ENCODE measurements at places on chromosomes 4 and X. TPM values are rescaled to one million over a fixed set of nuclear protein-coding genes. Genes with fewer than 3 reads are reported as not detected.
A peak's percentile ranks its signal among the peaks of the same experiment; 100 is the strongest.

The GAGE12F gene
- not detected for total RNA-seq

DNA sequence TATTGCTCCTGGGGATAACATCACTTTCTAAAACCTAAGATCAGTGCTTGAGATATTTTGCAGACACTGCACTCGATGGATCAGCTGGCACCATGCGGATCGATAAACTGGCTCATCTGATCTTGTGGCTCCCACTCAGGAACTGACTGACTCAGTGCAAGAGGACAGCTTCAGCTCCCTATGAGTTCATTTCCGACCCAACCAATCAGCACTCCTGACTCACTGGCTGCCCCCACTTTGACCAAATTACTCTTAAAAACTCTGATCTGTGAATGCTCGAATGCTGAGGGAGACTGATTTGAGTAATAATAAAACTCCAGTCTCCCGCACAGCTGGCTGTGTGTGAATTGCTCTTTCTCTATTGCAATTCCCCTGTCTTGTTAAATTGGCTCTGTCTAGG is 110.1 kb downstream of the ANAPC4 start:
- H3K27ac ChIP-seq = no peak overlapping the region
- H3K27me3 ChIP-seq = no peaks in the 10 kb centered on the region
- H3K36me3 ChIP-seq = no peaks in the 10 kb centered on the region
- no peak for DNase-seq
- H3K4me1 ChIP-seq = no peaks in the 10 kb centered on the region
- no peak overlapping the region for H3K4me3 ChIP-seq

- H3K36me3 ChIP-seq = peaks cover 35% of the 10 kb centered on the region
- no peaks in the 10 kb centered on the region for H3K27me3 ChIP-seq
- H3K27ac ChIP-seq = peak overlapping the region; percentile 43
- no peak for DNase-seq
Observed at GRCh38 chrX:46456125-46456922, 88.9 kb downstream of the ZNF674 start.

DNA sequence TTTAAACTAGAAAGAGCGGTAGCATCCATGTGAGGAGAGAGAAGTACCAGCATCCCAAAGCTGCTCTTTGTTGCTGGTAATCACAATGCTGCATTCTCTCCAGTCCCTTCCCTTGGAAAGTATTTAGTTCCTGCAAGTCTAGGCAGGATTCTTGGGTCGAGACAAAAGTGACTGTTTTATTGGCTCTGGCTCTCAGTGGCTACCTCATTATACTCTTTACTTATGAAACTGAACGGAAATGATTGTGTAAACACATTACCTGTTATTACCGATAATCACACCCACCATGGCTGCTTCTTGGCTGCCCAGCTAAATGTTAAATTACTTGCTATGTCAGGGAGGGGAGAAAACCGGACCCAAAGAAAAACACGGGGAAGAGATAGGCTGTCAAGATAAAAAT is 26.2 kb downstream of the ATXN3L start:
- H3K27me3 ChIP-seq = no peaks in the 10 kb centered on the region
- no peak for DNase-seq
- no peak overlapping the region for H3K27ac ChIP-seq
- H3K36me3 ChIP-seq = no peaks in the 10 kb centered on the region

DNA sequence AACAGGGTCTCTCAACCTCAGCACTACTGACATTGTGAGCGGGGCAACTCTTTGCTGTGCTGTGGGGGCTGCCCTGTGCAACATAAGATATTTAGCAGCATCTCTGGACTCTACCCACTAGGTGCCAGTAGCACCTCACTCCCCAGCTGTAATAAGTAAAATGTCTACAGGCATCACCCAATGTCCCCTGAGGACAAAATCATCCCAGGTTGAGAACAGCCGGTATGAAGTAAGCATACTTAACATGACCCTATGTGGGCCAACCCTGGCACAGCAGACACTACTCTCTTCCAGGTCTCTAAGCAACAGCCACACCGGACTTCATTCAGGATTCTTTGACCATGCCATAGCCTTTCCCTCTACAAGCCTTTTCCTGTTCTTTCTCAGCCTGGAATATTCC is 10.5 kb upstream of the MGST2 start:
- peaks cover 7% of the 10 kb centered on the region for H3K4me1 ChIP-seq
- no peak for DNase-seq
- H3K36me3 ChIP-seq = no peaks in the 10 kb centered on the region
- H3K4me3 ChIP-seq = no peak overlapping the region

- H3K36me3 ChIP-seq = peaks cover 26% of the 10 kb centered on the region
- H3K4me3 ChIP-seq = no peak overlapping the region
- H3K4me1 ChIP-seq = peaks cover 6% of the 10 kb centered on the region
- DNase-seq = no peak
Observed at GRCh38 chrX:130055103-130055502, 55.2 kb downstream of the ELF4 start.
